ENCODE measurements at places on chromosomes 3 and 15.

DNA sequence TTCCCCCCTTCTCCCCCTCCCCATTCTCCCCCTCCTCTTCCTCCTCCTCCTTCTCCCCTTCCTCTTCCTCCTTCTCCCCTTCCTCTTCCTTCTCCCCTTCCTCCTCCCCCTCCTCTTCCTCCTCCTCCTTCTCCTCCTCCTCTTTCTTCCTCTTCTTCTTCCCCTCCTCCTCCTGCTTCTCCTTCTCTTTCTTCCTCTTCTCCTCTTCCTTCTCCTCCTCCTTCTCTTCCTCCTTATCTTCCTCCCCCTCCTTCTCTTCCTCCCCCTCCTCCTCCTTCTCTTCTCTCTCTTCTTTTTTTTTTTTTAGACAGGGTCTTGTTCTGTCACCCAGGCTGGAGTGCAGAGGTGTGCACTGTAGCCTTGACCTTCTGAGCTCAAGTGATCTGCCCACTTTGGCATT lies 21.2 kb upstream of the LCTL start:
- DNase-seq: no peak

GRCh38 chr3:131147534-131147933 lies 120.9 kb downstream of the NEK11 start:
- DNase-seq: no peak

DNA sequence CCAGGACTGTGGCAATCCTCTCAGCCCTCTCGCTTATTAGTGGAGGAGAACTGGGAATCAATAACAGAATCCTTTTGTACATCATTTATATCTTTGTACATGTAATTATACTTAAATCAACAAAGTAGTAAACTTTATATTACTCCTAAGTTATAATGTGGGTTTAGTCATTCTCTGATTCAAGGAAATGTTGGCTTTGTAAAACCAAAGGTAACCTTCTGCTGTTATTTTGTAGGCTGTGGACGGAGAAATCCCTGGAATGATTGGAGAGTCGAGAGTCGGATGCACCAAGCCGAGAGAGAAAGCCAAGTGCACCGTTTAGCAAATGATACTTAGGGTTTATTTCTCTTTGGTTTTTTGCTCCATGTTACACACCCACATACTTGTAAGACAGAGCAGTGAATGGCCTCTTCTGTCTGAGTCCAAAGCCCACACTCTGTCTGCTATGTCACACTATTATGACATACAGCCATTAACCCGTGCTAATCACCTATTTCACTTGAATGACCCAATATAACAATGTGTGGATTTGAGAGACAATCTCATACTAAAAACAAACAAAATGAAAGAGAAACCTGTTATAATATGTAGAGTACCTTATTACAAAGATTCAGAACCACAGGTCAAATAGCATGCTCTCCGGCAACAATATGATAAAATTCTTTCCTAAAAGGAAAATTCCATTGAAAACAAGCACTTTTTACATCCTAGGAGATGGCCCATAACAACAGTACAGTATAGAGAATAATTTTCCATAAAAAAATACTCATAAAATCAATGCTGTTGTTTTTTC lies 72.2 kb downstream of the MECOM start:
- no peak for DNase-seq

GRCh38 chr3:10419637-10420232 lies 85.7 kb downstream of the ATP2B2 start:
- no peak for DNase-seq

- no peak for DNase-seq
These were observed 15.3 kb upstream of the SEMA3F start for GRCh38 chr3:50139718-50140423.

DNA sequence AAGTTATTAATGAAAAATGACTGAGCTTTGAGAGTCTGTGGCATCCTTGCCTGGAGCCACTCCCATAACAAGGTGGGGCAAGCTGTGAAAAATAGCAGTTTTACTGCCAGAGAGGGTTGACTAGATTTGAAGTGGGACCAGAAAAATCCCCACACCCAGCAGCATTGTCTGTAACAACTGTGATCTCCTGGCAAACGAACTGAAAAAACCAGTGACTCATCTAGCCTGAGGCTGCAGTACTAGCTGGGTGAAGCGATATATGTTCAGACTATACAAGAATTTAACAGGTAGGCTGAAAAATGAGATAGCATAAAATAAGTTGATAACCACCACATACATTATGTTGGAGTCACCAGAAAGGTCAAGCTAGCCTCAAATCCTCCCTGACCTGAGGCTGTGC lies 64.0 kb downstream of the DPH6 start:
- DNase-seq: no peak

DNA sequence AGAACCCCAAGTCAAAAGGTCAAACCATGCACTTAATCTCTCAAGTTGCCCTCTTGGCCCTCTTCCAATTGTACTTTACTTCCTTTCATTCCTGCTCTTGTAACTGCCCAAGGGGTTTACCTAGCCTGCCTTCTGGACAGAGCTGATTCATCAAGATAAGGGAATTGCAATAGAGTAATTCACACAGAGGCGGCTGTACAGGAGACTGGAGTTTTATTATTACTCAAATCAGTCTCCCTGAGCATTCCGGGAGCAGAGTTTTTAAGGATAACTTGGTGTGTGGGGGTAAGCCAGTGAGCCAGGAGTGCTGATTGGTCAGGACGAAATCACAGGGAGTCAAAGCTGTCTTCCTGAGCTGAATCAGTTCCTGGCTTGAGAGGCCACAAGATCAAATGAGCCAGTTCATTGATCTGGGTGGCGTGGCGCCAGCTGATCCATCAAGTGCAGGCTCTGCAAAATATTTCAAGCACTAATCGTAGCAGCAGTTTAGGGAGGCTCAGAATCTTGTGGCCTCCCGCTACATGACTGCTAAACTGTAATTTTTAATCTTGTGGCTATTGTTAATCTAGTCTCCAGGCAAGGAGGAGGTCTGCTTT lies 590.0 kb downstream of the EPHA3 start:
- no peak for DNase-seq

DNA sequence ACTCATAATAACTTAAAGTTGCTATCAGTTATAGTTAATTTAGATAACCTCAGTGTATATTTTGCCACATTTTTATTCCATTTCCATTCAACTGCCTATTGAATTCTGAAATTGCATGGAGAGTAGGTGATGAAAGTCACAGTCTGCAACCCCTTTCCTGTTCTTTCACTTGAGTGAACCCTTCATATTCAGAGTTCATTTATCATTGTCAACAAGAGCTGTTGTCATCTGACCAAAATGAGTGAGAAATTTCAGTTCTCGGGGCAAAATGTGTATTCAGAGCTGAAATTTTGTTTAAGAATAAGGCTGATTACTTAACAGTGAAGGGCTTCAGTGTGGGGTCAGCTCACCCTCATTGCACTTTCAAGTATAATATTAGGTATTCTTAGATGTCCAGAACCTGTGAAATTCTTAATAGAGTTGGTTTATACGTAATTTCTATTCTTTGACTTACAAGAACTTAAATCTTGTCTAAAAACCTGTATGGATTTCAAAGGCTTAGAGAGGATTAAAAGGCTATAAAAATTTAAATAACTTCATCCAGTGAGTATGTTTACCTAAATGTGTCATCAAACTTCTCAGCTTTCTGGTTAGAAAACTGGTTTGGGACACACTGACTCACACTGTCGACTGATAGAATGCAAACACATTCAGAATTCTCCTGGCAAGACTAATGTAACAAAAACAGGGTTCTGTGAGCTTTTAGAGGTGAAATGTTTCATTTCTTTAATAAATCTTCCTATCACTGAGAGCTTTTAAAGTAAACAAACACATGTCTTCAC lies 92.2 kb downstream of the CMSS1 start:
- DNase-seq: no peak

DNA sequence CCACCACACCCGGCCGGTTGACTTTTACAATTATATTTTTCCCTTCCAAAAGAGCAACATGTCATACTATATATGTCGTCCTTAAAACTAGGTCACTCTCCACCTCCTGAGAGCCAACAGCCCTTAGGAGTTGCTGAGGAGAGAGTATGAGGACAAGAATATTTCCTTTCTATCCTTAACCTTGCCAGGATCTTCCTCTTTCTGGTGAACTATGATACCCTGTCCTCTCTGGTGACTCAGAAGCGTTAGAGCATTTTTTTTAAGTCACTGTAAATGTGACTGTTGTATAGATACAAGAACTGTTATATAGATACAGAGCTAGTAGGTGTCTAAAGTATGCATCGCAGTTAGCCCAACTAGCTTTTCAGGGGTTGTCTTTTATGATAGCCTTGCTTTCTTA lies 33.7 kb upstream of the MTHFS start:
- no peak for DNase-seq

DNA sequence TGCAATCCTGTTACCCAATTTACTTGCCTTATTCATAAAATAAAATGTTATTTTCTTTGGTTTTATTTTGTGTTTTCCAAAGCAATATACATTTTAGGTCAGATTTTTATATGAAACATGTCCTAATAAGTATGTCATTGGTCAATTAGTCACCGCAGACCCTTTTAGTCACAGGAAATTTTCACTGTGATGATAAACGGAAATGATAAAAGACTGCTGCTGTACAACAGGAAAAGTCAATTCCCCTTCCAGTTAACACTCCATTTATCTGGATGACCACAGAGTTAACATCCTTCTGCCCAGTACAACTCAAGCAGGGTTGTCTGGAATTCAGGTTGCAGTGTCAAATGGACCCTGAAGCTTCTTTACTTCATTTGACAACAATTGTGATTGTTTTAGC lies 175.2 kb downstream of the LSAMP start:
- no peak for DNase-seq

DNA sequence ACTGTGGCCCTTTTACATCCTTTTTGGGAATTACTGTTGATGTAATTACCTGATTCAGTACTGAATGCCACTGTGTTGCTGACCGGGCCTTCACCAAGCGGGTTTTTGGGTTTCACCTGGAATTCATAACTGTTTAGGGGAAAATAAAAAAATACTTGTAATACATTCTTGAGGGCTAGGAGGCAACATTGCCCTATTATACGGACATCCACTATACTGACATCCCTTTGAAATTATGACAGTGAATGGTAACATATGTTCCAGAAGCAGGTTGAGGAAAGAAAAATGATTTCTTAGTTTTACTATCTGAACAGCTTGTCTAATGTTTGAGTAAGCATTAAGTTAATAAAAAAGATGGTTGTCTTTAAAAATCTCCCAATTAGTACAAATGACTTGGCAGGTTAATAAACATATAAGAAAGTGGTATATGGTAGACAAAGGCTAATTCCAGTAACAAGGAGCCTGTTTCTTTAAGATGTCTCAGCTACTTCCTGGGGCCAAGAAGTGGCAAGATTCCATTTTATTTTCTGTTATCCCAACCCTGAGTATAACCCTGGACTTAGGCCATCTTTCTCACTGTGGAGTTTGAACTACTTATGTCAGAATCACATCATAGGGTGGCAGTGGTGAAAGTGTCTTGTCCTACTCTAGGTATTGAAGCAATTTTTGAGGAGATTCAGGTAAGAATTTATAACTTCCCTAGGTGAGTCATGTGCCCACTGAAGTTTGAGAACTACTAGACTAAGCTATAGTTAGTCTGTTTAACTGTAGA lies 45.5 kb downstream of the TFG start:
- no peak for DNase-seq

- no peak for DNase-seq
These were observed 212.4 kb upstream of the POU1F1 start for GRCh38 chr3:87488765-87489164.

DNA sequence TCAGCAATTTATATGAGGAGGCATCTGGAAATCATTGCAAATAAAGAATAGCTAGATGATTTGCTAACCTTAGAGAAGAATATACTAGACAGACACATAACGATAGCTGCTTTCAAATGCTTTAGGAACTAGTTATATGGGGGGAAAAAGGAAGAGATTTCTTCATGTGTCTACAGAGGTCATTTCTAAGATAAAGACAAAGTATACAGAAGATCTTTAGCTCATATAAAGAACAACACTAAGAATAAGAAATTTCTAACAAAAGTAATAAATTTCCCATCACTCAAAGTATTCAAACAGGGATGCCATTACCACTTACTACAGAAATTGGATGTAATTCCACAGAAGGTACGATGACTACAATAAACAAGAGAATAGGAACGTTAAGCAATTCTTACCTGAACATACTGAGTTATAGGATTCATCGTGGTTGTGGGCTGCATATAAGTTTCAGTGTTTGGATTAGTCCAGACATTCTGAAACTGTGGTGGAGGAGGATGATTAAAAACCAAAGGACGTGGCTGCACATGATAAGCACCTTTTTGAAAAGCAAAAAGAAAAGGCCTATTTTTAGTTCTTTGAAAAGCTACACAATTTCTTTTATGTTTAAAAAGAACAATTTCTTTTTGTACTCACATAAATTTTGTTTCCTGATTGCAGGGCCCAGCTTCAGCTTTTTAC lies 8.7 kb downstream of the DAZL start:
- no peak for DNase-seq

GRCh38 chr3:59107856-59108815 lies 58.3 kb upstream of the CFAP20DC start:
- DNase-seq: no peak

DNA sequence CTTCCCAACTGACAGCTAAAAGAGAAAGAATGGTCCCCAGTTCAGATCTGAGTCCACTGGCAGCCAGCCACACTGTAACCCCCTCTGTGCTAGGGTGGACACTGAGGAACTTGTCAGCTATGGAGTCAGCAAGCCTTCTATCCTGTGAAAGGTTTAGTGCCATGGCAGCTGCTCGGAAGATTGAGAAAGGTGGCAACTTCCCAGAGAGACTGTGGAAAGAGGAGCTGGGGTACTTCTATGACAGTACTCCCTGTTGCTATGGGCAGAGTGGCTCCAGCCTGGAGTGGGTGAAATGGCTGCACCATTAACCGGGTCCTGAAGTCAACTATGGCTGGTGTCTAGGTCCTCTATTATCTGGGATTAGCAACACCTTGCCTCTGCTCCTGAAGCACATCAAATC lies 447.2 kb downstream of the EPHB1 start:
- DNase-seq: no peak

Data from stimulated activated CD8-positive, alpha-beta memory T cell treated with anti-CD3 and anti-CD28 coated beads, Interleukin-4, amount 100 ng/mL, for 4 hours (primary cell).